HL-60 (cell line): ENCODE measurements at places on chromosomes 3 and 15.

DNA sequence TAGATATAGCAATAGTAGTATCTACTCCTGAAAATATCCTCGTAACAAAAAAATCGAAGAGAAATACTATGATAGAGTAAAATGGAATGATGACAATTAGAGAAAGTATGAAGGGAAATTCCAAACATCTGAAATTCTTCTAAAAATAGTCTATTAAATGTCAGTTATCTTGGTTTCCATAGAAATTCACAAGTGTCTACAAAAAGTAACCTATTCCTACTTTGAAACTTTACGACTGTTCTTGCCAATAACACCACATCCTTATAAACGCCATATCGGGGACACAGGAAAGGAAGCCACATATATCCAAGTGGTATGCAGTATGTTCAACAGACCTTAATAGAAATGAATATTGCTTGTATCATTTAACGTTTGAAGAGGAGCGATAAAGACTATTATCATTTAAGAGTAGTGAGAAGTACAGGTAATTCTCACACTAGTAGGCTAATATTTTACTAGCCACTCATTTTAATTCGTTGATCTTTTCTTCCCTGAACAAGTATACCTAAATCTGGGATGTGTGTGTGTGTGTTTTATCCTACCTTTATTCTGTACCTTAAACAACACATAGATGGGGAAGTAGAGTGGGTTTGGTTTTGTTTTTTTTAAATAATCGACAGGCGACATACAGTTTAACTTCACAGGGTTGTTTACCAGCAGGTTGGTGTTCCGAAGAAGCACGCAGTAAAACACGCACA lies 1.2 kb downstream of the GPR176 start:
- no peak for DNase-seq

DNA sequence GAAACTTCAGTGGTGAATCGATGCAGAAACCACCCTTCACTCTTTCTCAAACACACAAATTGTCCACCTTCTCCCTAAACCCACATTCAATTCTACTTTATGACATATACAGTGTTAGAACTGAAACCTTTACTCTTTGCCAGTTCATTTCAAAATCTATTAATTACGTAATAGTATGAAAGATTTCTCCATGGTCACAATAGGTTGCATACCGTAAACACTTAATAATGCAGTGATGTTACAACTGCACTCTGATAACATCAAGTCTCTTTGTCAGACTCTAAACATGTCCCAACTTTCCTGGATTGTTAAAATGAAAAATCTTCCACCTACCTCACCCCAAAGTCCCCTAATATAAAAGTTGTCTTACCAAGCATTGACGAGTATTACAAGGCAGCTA lies 111.8 kb upstream of the PROK2 start:
- DNase-seq = peak; percentile 28

GRCh38 chr15:60590935-60591495 lies 112.1 kb upstream of the ICE2 start:
- no peak for DNase-seq

- DNase-seq = no peak
Measured at GRCh38 chr15:91102546-91103330, 2.7 kb downstream of the SV2B start.

- DNase-seq = peak; percentile 58
Measured at GRCh38 chr3:180048103-180048502, 11.4 kb upstream of the PEX5L start.

DNA sequence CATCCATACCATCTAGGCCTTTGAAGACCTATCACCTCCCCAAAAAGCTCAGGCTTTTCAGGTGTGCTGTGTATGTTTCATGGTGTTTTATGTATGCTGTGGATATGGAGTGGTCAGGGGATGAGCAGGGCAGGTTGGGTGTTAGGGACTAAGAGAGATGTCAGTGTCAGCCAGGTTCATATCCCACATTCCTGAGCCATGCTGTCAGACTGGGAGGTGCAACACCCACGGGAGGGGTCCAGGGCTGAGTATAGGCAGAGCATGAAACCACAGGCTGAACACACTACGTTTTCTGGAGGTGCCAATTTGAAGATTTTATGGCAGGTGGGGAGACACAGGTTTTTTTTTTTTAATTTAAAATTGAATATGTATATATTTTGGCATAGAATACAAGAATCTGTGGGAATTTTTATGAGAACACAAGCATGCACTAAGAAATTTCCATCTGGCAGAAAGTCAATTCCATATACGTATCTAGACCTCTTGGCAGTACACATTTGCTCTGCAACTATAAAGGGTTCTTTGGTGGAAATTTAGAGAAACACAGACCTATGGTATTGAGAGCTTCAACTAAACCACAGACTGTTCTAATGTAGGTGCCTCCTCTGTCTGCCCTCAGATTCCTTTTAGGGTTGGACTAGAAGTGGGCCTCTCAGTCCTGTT lies 101.9 kb upstream of the RNU6-1 start:
- DNase-seq = no peak
